ENCODE measurements at places on chromosomes 3 and 15.

DNA sequence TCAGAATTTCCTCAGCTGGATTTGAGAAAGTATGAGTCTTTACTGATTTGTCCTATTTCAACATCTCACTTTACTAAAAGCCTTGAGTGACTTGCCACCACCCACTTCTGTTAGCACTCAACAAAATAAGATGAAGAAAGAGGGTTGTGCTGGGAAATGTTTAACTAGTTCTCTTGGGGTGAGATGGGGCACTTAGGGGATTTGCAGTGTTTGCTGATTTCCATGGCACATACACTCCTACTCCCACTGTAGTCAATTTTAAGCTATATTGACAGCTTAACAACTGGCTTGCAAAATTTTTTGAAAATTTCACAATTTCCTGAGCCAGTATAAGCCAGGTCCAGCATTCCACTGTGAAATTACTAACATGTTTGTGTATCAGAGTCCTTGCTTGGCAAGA is 463.1 kb upstream of the ARHGEF26 start:
- no peak for DNase-seq

GRCh38 chr3:49793486-49794085 is 6.1 kb downstream of the CDHR4 start:
- DNase-seq = no peak

DNA sequence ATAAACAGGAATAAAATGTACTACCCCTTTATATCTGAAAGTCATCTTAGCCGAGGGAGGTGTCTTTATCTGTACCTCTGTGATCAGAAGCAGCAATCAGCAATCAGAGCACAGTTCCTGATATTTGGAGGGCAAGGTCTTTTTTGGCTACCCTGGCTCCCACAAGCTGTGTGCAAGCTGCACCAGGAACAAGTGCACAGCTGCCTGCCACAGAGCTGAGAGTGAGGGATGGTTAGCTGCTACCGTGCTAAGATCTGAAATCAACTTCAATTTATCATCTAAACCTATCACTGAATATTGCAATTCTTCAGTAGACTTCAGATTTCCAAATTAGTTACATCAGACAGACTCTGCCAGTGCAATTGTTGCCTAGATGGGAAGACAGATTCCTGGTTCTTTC is 404.6 kb upstream of the ARL6 start:
- no peak for DNase-seq

- DNase-seq = no peak
These were observed 98.6 kb downstream of the OSBPL10 start for GRCh38 chr3:31882431-31882830.

DNA sequence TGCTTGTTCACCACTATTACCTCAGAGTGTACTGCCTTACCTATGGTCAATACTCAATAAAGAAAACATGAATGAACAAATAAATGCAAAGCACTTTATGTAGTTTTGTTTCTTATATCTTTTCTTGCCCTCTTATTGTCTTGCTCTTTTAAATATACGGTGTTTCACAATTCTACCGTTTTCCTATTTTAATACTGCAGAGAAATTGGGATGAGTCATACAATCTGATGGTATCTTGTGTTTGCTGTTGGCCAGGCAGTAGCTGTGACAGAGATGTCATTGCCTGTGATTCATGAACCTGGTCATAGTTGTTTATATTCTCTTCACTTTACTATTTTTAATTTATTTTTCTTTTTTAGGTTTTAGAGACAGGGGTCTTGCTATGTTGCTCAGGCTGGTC is 48.3 kb downstream of the SERP1 start:
- no peak for DNase-seq

GRCh38 chr3:107450254-107450893 is 72.4 kb upstream of the BBX start:
- DNase-seq = no peak

GRCh38 chr3:149879872-149880271 is 66.9 kb downstream of the RNF13 start:
- peak; percentile 14 for DNase-seq

DNA sequence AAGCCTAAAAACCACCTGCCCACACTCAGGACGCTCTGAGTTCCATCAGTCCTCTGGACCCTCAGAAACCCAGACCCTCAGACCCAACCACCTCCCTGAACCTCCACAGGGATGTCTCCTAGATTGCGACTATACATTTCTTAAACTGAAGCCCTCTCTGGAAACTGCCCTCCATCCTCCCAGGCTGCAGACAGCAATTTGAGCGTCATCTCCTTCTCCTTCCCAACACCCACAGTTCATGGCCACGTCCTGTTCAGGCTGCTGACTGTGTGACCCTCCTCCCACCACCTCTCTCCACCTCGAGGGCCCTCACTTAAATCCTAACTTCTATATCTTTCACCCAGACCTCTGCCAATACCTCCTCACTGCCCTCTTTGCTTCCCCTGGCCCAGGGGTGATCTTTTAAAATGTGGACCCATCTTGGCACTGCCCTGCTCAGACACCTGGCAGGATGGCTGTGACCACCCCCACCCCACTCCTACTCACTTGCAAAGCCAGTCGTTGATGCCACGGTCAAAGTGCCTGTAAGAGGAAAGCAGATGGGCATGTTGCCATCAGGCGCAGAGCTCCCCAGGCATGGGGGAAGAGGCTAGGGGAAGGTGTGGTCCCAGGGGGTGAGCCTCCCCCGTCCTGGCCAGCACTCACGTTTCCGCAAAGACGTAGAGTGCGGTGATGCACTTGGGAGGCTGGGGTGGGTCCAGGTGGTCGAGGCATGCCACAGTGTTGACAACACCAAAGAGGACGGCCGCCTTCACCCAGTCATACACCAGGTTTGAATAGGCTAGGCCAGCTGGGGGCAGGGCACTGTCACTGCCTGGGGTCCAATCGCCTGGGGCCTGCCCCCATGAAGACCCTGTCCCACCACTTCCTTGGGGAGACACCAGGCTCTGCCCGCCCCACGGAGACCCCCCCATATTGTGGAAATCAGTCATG is 6.0 kb downstream of the HHATL start:
- no peak for DNase-seq

GRCh38 chr3:150751781-150752263 is 11.1 kb downstream of the SIAH2 start:
- DNase-seq = no peak

DNA sequence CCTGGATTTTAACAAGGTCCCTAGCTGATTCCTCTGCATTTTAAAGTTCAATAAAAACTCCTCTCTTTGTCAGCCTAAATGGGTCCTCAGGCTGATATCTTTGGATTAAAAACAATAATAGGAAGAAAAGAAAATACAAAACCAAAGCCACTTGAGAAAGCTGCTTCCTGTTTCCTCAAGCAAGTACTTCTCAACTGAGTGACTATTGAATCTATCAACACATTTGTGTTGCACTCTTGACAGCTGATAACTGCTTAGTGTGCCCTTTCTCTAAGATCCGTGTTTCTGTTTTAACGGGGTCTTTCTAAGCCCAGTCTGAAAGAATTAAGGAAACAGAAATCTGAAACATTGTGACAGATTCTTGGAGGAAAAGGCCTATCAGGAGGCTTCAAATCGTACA is 410.7 kb downstream of the GRM7 start:
- DNase-seq = no peak

DNA sequence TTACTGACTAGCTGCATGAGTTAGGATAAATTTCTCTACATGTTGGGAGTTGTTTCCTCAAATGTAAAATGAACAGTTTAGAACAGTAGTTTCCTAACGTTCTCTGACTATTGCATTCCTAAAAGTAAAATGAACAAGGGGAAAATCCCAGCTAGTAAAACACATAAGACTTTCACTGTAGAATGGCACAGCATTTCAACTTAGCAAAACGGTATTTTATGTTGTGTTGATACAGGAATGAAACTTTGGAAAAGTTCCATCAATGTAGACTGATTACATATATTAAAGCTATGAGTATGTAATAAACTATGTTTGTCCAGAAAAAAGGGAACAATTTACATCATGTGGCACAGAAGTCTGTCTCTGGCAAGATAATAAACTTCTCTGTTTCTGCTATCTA is 297.4 kb upstream of the EPHA3 start:
- DNase-seq = no peak

- no peak for DNase-seq
These were observed 321.7 kb upstream of the FRG2C start for GRCh38 chr3:75342425-75342824.

GRCh38 chr3:195718477-195718984 is 2.2 kb upstream of the MUC20 start:
- no peak for DNase-seq

GRCh38 chr15:29377161-29377560 is 107.5 kb upstream of the NSMCE3 start:
- no peak for DNase-seq

- DNase-seq = no peak
These were observed 10.1 kb downstream of the USP3 start for GRCh38 chr15:63514531-63514943.

DNA sequence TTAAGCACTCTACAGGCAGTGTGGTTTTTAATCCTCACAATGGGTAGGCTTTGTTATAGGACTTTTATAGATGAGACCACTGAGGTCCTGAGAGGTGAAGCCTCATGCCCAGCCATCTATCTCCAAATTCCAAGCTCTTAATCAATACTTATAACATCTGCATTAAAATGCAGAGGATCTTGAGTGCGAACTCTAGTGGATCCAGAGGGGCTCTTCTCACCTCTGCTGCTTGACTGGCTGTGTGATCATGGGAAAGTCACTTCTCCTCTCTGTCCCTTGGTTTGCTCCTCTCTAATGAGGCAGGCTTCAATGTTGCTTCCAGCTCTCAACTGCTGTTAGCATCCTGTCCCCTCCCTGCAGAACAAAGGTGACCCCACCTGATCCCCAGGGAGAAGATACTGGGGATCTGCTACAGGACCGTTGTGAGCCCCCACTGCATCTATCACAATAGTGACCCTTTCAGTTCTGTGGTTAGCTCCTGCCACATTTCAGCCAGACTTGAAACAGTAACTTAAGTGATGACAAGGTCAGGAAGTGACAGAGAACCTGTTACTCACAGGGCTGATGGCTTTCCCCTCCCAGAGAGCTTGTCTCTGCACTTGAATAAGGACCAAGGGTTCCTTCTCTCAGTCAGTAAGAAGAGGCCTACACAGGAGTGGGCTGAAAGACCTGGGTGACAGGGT is 1.3 kb downstream of the SLC27A2 start:
- no peak for DNase-seq

GRCh38 chr3:171813278-171813896 is 3.1 kb upstream of the PLD1 start:
- no peak for DNase-seq

DNA sequence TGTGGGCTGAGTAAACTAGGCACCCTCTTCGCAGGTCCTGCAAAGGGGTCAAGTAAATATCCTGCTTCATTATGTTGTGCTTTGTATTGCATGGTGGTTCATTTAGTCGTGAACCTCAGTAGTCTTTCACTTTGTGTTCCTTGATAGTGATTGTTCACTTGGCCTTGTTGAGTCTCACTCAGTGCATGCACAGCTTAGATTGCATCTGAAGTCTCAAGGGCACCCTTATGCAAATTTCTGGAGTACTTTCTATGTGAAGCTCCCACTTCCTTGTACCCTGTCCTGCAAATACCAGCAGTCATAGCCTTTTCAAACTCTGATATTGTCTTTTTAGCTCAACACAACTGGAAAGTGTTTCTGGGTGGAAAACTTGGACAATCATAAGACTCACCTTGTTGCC is 519.2 kb downstream of the NAALADL2 start:
- no peak for DNase-seq

GRCh38 chr3:8307545-8308110 is 194.0 kb upstream of the LMCD1 start:
- no peak for DNase-seq

DNA sequence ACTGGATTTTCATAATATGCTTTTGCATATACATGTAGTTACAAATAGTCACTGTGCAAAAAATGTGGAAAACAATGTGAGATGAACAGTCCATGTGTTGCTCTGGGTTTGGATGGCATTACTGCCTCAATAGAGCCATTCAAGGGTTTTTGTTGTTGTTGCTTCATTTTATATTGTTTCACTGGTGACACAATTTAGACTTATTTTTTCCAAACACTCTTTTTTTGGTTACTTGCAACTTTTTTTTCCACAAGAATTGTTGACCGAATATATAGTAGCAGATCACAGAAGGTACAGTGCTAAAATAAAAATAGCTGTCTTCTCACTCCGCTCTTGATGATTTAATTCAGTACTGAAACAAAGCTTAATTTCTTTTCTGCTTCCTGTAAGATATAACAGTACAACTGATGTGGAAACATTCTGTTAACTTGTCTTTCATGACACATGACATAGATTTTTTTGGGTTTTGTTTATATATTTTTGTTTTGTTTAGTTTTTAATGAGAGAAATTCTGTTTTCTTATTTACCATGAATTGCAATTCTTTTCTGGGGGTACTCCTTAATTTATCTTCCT is 618.6 kb downstream of the NAALADL2 start:
- no peak for DNase-seq

- peak; percentile 32 for DNase-seq
These were observed 4.2 kb downstream of the FURIN start for GRCh38 chr15:90872486-90873184.

GRCh38 chr15:81126892-81127291 is 7.2 kb upstream of the CFAP161 start:
- no peak for DNase-seq

GRCh38 chr15:49187549-49188245 is 17.6 kb downstream of the GALK2 start:
- no peak for DNase-seq

DNA sequence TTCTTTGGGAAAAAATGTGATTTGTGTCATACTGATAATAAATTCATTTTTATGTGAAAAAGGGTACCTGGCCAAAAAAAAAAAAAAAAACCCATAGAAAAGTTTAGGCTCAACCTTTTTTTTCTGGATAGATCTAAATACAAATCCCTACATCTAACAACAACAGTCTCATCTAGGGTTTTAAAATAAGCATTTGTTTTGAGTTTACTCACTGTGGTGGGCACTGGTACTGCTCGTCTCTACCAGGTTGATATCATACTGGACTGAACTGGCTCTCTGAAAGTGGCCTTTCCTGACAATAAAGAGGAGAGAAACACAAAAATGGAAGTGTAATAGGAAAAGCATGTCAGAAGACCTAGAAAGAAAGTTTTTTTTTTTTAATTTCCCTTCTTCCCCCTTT is 52.0 kb downstream of the FBXO22 start:
- DNase-seq = no peak

DNA sequence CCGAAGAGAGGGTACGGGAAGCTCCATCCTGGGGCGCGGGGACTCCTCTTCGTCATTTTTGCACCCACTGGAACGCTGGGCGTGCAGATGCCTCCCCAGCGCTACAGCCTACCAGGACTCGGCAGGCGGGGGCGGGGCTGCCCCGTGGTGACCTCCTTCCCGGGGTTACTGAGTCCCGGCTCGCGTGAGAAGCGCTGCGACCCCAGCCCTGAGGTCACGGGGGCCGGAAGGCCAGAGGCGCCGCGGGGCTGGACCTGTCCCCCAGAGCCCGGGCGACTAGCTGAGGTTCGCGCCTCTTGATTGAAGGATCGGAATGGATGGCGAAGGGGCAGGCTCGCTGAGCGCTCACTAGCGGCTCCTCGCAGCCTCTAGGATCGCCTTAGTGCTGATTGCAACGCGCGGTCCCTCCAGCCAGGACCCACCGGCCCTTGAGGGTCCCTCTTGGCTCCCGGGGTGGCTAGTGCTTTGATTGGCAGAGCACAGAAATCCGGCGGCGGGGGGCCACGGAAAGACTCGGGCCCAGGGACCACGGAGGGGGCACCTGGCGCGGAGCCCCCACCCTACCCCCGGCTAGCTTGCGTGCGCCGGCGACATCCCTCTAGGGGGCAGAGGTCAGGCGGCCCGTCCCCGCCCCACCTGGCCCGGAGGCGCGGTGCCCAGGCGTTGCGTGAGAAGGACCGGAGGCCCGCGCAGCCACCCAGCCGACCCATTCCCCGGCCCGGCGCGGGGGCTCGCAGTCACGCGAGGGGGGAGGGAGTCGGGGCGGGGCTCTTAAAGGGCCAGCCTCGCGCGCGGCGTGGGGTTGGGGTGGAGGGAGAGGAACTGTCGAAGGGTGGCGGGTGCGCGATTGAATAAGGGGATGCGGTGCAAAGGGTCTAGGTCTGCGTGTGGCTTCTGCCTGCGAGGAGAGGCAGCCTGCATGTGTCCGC is 781 bp upstream of the CYP1A1 start:
- peak; percentile 38 for DNase-seq
